ENCODE measurements at places on chromosomes 12 and 14.

- DNase-seq = no peak
These were observed 134.2 kb downstream of the TGFB3 start for GRCh38 chr14:75847584-75847983.

- DNase-seq = no peak
These were observed 295.9 kb downstream of the DIO2 start for GRCh38 chr14:79915406-79915805.

DNA sequence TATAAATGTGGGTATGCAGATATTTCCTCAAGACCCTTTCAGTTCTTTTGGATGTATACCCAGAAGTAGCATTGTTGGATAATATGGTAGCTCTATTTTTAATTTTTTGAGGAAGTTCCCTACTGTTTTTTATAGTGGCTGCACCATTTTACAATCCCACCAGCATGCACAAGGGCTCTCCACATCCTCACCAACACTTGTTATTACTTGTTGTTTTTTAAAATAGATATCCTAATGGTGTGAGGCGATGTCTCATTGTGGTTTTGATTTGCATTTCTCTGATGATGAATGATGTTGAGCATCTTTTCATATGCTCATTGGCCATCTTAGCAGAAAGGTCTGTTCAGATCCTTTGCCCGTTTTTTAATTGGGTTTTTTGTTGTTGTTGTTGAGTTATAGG lies 47.1 kb downstream of the DIP2B start:
- no peak for DNase-seq

DNA sequence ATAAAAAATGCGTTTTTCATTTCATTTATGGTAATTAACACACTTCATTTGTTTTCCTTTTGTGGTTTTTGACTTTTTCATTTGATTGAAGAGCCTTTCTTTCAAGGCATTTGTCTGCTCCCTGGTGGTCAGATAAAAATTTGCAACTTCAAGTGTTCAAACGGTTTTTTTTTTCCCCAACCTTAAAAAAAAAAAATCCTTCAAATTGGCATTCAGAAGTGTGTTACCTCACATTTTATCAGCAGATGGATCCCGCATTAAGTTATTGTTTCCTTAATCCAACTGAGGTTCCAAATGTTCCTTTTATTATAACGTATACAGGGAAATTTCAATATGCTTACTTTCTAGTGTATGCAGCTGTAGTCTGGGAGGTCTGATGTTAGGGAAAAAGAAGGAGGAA lies 47.2 kb downstream of the MYF5 start:
- DNase-seq = peak; percentile 62
